HuH-7.5 (cell line): ENCODE measurements at places on chromosomes 2 and 18.

DNA sequence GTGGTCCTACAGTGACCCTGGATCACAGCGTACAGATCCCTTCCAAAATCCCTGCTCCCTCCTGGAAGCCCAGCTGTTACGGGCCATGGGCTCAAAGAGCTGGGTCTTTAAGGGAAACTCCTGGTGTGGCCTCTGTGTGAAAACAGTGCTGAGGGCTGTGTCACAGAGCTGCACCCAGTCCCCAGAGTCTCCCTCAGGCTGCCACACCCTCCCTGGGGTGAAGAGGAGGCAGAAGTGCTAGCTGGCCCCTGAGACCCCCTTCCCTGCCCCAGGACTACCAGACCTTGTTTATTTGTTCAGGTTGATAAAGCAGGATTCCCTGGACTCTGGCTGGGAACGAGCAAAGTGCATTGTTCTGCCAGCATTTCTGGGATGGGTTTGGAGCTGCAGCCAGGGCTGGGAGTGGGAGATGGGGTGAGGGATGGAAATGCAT lies 7.7 kb downstream of the ATOH8 start:
- peak; percentile 61 for DNase-seq

- DNase-seq = no peak
These were observed 86.1 kb upstream of the PNPT1 start for GRCh38 chr2:55779459-55780421.

- no peak for DNase-seq
These were observed 81.8 kb downstream of the VWC2L start for GRCh38 chr2:214492608-214493007.

- no peak for DNase-seq
These were observed 172.7 kb downstream of the BCL2 start for GRCh38 chr18:63146828-63147409.

GRCh38 chr2:125386074-125386473 lies 1269.9 kb upstream of the GYPC start:
- DNase-seq = no peak

GRCh38 chr18:23136326-23137096 lies 1.2 kb downstream of the CABLES1 start:
- DNase-seq = peak; percentile 65

DNA sequence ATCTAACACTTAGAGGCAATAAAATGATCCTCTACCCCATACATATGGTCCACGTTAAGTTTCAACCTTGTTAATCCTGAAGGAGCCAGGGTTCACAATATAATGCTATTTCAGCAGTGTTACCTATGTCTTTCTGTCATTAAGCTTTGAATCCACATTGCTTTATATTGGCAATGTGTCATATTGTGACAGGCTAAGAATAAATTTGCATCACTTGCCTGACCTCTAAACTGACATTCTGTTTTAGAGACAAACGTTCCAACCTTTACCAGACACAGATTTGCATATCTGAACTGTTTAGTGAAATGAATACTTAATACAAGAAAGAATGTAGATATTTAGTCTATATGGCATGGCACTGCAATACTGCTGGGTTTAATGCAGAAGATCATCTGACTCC lies 98.4 kb downstream of the UNC80 start:
- no peak for DNase-seq

DNA sequence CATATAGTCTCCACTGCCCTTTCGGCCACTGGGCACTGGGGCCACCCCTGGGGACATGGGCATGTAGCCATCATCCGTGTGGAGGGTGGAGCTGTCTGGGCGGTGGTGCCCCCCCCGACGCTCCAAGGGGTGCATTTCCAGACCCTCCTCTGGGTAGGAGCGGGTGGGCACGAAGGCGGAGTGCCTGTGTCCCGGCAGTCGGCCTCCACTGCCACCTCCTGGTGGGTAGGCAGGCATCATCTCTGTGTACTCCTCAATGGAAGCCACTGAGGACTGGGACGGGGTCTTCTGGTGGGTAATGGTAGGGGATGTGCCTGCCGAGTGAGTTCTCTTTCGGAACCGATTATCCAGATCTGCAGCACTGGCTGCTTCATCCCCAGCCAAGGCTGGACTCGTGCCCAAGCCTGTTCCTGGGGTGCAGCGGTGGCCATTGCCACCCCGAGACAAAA lies 2.8 kb downstream of the IRS1 start:
- peak; percentile 47 for DNase-seq

- DNase-seq = no peak
These were observed 418.0 kb downstream of the MEIS1 start for GRCh38 chr2:66852953-66853352.

DNA sequence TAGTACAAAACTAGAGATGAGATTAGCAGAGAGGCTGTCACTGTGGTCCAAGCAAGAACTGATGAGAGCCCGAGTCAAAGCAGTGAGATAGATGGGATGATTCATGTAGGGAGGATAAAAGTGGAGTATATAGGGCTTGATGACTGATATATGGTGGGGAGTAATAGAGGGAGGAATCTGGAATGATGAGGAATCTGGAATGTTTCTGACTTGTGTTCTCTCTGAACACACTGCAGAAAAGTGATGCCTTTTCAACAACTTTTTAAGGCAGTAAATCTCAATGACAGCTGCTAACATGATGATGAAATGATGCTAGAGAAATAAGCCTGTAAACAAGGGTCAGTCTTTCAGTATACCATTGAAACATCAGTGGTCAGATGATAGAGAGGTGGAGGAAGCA lies 143.5 kb upstream of the SP5 start:
- no peak for DNase-seq

DNA sequence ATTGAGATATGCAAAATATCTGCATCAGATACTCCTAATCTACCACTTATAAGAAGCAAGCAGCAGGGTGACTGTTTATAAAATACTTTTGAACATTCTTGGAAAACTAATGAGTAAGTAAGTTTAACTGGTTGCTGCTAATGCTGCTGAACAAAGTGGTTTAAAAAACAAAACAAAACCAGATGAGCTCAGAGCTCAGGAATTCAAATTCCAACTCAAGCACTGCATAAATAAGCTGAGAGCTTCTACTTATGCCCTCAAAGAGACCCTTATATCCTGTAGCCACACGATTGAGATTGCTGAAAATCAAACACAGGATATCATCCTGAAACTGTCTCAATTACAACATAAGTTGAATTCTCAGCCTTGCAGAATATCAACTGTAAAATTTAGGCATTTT lies 62.3 kb upstream of the NYAP2 start:
- DNase-seq = no peak

- no peak for DNase-seq
These were observed 71.1 kb downstream of the MGAT5 start for GRCh38 chr2:134324947-134325346.

- no peak for DNase-seq
These were observed 671.9 kb upstream of the ZNF804A start for GRCh38 chr2:183926433-183926832.

- no peak for DNase-seq
These were observed 67.5 kb upstream of the FOSL2 start for GRCh38 chr2:28325173-28325566.

- no peak for DNase-seq
These were observed 10.4 kb downstream of the ARHGAP25 start for GRCh38 chr2:68745006-68745405.

- DNase-seq = no peak
These were observed 1.7 kb upstream of the PER2 start for GRCh38 chr2:238290091-238290509.

DNA sequence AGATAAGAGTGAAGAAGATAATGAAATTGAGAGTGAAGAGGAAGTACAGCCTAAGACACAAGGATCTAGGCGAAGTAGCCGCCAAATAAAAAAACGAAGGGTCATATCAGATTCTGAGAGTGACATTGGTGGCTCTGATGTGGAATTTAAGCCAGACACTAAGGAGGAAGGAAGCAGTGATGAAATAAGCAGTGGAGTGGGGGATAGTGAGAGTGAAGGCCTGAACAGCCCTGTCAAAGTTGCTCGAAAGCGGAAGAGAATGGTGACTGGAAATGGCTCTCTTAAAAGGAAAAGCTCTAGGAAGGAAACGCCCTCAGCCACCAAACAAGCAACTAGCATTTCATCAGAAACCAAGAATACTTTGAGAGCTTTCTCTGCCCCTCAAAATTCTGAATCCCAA lies 15.7 kb downstream of the MSH6 start:
- no peak for DNase-seq

DNA sequence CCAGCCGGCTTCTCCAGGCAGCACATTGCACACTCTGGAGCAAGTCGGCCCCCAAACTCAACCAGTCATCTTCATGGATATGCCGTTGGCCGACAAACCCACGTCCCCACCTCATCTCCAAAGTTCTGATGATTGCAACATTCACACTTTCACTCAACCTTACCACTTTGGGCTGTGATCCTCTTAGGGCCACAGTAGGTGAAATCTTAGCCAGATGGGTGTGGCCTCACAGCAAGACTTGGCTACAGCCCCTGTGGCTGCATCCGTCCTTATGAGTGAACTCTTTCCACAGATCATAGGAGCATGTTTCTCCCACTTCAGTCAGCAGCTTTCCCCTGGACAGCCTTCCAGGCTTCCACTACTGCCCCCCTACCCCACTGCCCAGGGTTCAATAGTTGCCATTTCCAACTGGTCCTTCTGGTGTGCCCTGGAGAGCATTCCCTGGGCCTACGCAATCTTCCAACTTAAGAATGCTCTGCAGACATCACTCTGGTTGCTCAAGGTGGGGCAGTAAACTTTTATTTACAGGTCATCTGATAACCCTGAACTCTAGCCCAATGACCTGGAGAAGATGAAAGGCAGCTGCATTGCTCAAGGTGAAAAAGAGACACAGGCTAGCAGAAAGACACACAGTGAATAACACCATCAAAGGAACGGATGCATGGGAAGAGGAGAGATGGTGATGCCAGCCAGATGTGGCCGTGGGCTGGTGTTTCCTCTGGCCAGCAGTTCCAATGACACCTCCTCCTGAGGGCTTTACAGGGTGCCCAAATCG lies 34.5 kb downstream of the ARL4C start:
- no peak for DNase-seq

DNA sequence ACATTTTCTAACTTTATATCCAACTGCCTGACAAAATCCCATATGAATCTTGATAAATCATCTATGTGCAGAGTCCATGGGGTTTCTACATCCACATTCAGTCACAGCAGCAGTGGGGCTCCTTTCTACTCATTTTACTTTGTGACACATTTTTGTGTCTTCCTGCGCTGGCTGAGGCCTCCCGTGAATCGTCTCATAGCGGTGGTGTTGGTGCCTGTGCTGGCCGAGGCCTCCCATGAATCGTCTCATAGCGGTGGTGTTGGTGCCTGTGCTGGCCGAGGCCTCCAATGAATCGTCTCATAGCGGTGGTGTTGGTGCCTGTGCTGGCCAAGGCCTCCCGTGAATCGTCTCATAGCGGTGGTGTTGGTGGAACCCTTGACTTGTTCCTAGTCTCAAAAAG lies 17.0 kb downstream of the SNED1 start:
- no peak for DNase-seq

GRCh38 chr2:196337208-196337953 lies 166.0 kb upstream of the STK17B start:
- peak; percentile 31 for DNase-seq

GRCh38 chr2:227824711-227825110 lies 11.1 kb downstream of the CCL20 start:
- DNase-seq = no peak

GRCh38 chr2:39865751-39866150 lies 86.7 kb upstream of the THUMPD2 start:
- no peak for DNase-seq

GRCh38 chr2:112698834-112699515 lies 21.8 kb upstream of the NT5DC4 start:
- DNase-seq = no peak

GRCh38 chr18:53443336-53443735 lies 781.1 kb downstream of the MBD2 start:
- DNase-seq = no peak

DNA sequence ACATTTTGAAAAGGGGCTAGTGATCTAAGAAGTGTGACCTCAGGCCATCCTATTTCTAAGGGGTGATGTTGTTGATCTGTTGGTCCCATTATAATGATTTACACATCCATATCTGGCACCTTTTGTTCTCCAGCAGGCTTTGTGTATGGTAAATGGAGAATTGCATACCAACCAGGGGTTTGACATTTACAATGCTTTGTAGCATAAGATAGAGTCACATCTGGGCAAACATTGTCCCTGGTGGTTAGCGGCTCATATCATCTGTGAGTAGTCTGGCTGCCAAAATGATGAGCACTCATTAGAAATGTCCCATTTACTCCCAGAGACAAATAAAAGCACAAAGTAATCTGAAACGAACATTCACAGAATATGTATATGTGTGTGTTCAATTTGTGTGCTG lies 1775.5 kb upstream of the CELF4 start:
- no peak for DNase-seq

DNA sequence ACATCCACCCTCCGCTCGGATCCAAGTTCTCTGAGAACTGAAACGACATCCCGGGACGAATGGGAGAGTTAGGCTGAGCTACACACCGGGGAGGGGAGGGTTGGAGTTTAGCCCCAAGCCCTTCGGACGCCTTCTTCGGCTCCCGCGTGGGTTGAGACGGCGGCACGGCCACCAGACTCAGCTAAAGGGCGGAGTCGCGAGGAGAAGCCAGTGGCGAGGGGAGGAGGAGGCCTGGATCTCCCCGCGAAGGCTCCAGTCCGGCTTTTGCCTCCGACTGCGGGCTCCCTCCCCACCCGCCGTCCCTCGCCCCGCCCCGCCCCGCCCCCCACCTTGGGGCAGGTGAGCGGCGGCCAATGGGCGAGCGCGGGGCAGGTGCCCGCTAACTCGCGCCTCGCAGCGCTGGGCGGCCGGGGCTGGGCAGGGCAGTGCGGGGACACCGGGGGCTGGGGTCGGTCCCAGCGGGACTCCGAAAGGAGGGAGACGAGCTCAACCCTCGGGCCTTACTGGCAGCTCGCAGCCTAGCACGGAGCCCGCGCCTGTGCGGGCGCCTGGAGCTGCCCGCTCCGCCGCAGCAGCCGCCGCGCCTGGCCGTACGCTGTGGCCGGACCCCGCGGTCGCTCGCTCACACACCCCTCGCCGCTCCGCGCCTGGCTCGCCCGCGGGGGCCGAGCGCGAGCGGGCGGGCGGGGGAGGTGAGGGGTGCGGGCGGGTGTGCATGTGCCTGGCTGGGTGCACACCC lies at the start of gene EMX1:
Gene EMX1, plus strand, starts transcription at position 382 of the 739 bp plus-strand sequence. Its CDS starts 334 bp downstream, at position 716.
- peak; percentile 96 for DNase-seq

DNA sequence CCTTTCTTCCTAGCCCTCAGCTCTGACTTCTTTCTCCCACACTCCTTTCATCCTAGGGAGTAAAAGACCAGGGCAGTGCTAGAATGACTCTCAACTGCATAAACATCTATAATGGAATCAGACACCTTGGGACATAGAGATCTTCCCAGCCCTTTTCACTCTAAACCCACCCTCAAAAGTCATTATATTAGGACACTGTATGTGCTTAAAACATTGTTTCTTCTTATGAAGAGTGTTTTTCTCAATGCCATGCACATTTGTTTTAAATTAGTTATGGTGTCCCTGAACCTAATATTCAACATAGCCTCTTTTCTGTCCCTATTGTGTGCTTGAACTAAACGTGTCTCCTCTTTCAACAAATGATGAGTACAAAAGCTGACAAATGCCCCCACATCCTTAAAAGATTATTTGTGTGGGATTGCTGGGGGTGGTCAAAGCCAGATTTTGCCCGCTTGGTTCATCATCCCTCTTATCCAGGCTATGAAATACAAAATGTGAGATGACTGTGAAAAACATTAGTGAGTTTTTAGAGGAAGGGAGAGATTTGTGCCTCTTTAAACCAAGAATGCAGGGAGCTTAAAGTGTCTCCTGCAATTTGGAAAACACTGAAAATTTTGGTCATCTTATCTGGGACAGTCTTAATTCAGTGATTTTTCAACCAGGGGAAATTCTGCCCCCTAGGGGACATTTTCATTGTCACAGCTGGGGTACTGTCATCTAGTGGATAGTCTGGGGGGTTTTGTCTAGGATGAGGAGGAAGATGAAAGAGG lies 29.0 kb downstream of the SERPINB5 start:
- DNase-seq = no peak

GRCh38 chr18:68611311-68611710 lies 103.6 kb downstream of the TMX3 start:
- no peak for DNase-seq

- peak; percentile 40 for DNase-seq
These were observed 2.1 kb downstream of the GBX2 start for GRCh38 chr2:236165842-236166795.
